A172 (cell line): ENCODE measurements at places on chromosomes 12 and 14.

DNA sequence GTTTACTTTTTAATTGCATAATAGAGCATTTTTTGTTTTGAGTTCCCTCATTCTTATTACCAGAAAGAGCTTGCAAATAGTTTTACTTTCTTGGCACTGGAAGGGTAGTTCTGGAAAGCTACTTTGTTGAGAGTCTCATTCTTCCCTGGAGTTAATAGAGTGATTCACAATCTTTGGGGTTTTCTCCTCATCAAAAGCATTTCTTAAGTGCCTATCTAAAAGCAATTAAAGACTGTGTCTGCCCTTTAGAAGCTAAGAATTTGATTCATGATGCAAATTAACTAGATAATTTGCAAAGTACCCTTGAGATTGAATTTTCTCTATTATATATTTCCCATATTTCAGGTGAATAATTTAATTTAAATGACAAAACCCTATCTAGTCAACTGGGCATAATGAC is 8.1 kb upstream of the BMAL2 start:
- no peak for DNase-seq

DNA sequence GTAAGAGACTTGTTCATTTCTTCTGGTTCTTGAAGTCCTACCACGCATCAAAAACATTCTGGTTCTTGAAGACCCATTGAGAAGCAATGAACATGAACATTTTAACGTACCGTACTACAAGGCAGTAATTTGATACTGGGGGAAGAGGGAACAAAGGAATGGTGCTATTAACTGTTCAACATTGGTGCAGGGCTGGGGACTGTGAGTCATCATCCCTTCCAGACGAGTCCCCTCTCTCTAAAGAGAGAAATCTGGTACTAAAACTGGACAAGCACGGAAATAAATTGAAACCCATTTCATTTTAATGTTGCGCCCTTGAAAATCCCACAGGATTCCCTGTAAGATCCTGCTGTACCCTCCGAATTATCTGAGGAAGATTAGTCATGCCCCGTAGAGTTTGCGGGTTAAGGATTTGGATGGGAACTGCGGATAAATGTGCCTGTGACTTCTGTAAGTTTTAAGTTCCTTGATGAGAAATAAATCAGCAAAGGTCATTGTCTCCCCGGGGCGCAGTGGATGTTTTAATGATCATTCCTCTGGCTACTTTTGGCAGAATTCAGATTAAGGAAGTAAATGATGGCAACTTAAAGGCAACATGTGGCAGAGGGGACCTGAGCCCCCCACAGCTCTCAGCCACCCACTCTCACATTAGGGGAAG is 78.6 kb downstream of the KCNK13 start:
- peak; percentile 75 for DNase-seq

DNA sequence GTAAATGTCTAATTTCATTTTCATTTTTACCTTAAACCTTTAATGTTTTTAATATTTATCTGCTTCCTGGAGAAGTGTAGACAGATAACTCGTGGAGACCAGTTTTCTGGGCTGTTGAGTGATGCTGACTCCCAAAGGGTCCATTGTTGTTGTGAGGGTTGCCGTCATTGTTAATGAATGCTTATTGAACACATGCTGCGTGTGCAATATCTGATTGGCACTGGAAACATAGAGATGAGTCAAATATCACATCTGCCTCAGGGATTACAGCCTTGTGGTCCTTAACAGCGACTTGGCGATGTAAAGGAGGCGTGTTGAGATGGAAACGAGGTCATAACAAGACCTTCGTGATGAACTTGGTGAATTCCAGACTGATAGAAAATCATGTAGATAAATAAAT is 85.9 kb downstream of the FBXW8 start:
- no peak for DNase-seq

GRCh38 chr12:124698211-124698997 is 131.0 kb upstream of the NCOR2 start:
- peak; percentile 46 for DNase-seq

DNA sequence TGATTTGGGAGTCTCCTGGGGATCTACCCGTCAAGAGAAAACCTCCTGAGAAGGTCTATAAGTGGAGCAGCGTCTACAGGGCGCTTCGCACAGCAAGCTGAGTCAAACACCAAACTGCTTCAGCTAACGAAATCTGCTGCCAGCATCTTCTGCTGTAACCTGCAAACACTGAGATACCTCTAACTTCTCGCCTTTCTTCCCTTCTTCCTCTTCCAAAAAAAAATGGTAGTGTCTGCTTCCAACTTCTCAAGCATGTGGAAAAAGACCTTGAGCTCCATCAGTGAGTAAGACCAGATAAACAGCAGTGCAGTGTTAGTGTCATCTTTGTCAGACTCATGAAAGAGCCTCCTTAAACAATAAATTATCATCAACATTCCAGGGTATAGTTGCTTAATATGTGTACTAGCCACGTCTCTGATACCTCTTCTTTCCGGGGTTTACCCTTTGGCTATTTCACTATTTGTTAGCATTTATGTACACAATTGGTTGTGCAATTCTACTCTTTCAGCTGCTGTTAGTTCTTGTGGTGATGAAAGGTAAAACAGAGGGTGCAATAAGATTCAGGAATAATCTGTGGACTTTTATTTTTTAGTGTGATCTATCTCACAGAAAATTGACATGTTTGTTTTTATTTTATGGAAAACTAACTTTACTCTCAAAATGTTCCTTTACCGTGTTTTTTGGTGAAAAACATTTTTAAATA is 81.6 kb downstream of the LLPH start:
- DNase-seq, result no peak

- DNase-seq, result peak; percentile 49
Observed at GRCh38 chr14:22296722-22297121, 292.3 kb downstream of the DAD1 start.

- no peak for DNase-seq
Observed at GRCh38 chr12:101957252-101957959, 80.0 kb downstream of the DRAM1 start.

GRCh38 chr12:76946446-76946845 is 67.6 kb upstream of the CSRP2 start:
- DNase-seq, result peak; percentile 43
